Kidney capillary endothelial cell (primary cell): ENCODE measurements at places on chromosomes 3 and 15.

- no peak for DNase-seq
These were observed 486.1 kb downstream of the DIPK2A start for GRCh38 chr3:144457758-144458157.

GRCh38 chr3:136909187-136909586 is 47.2 kb downstream of the NCK1 start:
- DNase-seq: no peak

GRCh38 chr3:72405943-72406566 is 442.2 kb downstream of the SHQ1 start:
- no peak for DNase-seq

- DNase-seq: no peak
These were observed 1.2 kb upstream of the PLIN1 start for GRCh38 chr15:89680282-89680873.

DNA sequence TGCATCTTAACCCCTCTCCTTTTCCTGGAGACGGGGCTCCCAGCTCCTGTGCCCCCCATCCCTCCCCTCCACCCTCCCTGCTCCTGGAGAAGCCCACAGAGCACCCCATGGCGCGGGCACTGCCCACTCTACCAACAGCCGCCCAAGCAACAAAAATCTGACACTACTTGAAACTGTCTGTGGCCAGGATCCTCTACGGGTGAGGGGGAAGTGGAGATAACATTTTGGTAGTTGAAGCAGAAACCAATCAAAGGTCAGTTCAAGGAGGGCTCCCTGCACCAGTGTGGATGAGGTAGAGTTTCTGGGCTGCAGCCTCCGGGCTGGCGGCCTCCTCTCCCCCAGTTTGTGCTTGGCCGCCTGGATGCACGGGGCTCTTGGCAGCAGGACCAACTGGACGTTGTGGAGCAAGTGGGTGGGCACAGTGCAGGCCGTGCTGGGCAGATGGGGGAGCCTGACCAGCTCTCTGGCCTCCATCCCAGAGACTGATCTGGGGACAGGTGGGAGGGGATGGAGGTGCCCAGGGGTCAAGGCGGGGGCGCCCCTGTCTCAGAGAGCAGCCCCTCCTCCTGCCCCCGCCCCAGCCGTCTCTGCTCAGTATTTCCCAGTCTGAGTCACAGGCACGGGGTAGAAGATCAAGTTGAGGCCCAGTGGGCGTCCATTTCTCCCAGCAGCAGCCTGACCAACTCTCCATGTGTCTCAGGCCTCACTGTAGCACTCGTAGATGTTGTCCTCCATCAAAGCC is 12.8 kb downstream of the H1-8 start:
- no peak for DNase-seq

- DNase-seq: no peak
These were observed 5.4 kb upstream of the SETD5 start for GRCh38 chr3:9392041-9392440.

GRCh38 chr3:45026957-45027356 is 854 bp downstream of the CLEC3B start:
- no peak for DNase-seq

- DNase-seq: no peak
These were observed 49.8 kb downstream of the SGO1 start for GRCh38 chr3:20136231-20136630.

GRCh38 chr3:42163622-42164244 is 72.6 kb downstream of the TRAK1 start:
- DNase-seq: no peak

- no peak for DNase-seq
These were observed 43.9 kb downstream of the ADCY5 start for GRCh38 chr3:123405021-123405420.

- peak; percentile 94 for DNase-seq
These were observed 252.5 kb downstream of the THRB start for GRCh38 chr3:24242012-24242698.

GRCh38 chr3:161838021-161838420 is 341.4 kb downstream of the OTOL1 start:
- DNase-seq: no peak

- no peak for DNase-seq
These were observed 28.5 kb downstream of the TSPAN3 start for GRCh38 chr15:77042245-77042919.

DNA sequence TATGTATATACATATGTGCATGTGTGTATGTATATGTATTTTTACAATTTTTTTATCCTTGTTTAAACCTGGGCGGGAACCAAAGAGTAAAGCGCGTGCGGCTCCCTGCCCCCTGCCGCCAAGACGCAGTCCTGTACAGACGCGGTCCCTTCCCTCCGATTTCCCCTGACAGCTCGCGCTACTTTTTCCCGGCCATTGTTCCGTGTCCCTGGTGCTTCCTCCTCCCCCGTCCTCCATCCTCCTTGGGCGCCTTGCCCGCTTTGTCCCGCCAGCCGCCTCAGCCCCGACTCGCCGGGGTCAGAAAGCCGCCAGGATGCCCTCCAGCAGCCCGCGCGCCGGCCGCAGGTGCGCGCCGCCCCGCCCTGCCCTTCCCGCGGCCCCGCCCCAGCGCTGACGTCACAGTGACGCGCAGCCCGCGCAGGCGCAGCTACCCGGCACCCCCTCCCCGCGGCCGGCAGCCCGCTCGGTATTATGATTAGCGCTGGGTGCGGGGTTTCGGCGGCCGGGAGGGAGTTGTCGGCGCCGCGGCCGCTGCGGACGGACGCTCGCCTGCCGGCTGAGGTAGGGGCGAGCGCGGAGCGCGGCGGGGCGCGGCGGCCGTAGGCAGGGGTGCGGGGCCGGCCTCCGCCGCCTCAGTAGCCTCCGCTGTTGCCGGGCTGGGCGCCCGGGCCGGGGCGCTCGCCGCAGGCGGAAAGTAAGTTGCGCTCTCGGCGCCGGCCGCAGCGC is at the start of gene SNRK:
TSS of gene SNRK (plus strand) at position 426 of the 726 bp plus-strand sequence. CDS start 16,664 bp downstream, outside the sequence.
- peak; percentile 96 for DNase-seq

DNA sequence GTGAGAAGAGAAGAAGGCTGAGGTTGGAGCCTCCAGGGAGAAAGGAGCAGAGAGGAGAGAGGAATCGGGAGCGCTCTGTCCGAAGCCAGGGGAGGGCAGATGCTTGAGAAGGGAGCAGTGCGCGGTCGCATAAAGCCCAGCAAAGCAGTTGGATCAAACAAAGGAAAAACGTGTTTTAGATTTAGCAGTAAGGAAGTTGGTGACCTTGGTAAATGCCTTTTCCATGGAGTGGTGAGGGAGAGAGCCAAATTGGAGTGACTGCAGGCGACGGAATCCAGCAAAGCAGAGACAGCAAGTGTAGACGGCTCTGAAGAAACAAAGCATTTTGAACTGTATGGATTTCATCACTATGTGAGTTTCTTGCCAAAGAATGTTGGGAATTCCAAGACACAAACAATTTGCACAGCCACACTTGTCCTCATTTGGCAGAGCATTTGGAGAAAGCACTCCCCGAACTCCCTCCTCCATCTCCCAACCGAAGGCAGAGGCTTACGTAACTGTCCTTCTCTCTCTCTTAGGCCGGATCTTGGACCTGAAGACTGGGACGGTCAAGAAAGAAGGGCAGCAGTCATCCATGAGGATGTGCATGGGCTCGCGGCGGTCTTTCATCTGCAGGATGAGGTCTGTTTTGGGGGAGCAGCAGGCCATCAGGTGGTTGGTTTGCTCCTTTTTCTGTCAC is 103.6 kb downstream of the ARNT2 start:
- no peak for DNase-seq

DNA sequence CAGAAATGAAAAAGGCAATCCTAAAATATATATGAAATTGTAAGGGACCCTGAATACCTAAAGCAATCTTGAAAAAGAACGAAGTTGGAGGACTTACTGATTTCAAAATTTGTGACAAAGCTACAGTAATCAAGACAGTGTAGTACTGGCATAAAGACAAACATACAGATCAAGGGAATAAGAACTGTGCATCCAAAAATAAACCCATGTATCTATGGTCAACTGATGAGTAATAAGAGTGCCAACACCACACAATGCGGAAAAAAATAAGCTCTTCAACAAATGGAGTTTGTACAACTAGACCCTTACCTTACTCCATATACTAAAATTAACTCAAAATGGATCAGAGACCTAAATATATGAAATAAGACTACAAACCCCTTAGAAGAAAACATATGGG is 29.6 kb downstream of the GSK3B start:
- DNase-seq: no peak

GRCh38 chr3:43948013-43948412 is 257.3 kb downstream of the ABHD5 start:
- no peak for DNase-seq
